ENCODE measurements at places on chromosomes 1 and 21.

GRCh38 chr1:203584035-203584434 lies 42.6 kb upstream of the ATP2B4 start:
- DNase-seq: no peak

- DNase-seq: no peak
Observed at GRCh38 chr1:239899747-239900146, 191.9 kb upstream of the FMN2 start.

DNA sequence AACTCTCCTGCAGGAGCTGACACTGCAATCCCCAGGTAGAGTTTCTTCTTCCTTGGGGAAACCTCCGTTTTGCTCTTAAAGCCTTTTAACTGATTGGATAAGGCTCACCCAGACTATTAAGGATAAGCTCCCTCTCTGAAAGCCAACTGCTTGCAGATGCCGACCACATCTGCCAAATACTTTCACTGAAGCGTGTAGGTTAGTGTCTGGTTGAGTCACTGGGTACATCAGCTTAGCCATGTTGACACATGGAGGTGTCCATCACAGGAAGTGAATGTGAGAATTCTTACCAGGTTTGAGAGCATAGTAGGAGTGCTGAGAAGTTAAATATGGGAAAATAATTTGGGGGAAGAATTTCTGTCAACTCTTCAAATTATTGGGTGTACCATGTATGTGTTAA lies 202.0 kb downstream of the AJAP1 start:
- DNase-seq: no peak

- DNase-seq: no peak
Observed at GRCh38 chr1:221664253-221664652, 77.6 kb downstream of the DUSP10 start.

GRCh38 chr1:66576645-66577044 lies 42.7 kb downstream of the SGIP1 start:
- no peak for DNase-seq

DNA sequence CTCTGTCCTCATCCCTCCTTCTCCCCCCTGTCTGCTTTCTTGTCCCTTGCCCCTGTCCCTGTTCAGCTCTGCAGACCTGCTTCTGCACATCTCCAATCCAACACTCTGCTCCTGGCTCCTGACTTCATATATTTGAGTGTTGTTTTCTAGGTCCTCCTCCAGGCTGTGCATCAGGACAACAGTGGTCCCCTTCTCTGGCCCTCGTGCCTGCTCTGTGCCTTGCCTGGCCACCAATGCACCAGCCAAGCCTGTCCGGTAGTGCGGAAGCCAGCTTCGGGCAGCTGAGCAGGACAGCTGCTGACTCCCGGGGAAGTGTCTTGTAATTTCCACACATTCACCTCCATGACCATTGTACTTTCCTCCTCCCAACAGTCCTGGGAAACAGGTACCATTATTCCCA lies 203.4 kb upstream of the RAB4A start:
- no peak for DNase-seq

DNA sequence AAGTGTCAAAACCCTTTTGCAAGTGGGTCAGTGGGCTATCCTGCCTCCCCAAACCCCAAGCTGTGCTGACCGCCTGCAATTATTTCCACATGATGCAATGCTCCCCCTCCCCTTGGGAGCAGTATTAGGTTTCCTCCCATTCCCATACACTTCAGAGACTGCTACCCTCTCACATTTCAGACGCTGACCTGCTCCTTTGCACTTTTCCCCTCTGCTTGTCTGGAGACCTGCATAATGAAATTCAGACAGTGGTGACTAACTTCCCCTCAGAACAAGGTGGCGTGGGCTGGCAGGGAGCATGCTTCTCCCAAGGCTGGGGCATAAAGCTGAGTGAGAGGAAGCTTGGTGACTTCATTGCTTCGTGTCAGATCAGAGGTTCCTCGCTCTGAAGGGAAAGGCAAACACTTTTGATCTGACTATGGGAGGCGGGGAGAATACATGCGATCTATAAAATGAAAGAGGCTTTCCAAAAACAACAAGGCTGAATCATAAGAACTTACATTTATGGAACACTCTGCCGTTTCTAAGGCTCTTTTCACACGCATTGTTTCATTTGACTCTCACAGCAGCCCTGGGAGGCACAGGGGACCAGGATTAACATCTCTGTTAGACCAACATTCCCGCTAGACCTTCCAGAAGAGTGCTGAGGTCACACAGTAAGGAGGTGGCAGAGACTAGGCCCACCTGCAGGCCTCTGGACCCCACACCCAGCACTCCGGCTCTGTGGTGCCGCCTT lies 27.5 kb upstream of the ROR1 start:
- no peak for DNase-seq

DNA sequence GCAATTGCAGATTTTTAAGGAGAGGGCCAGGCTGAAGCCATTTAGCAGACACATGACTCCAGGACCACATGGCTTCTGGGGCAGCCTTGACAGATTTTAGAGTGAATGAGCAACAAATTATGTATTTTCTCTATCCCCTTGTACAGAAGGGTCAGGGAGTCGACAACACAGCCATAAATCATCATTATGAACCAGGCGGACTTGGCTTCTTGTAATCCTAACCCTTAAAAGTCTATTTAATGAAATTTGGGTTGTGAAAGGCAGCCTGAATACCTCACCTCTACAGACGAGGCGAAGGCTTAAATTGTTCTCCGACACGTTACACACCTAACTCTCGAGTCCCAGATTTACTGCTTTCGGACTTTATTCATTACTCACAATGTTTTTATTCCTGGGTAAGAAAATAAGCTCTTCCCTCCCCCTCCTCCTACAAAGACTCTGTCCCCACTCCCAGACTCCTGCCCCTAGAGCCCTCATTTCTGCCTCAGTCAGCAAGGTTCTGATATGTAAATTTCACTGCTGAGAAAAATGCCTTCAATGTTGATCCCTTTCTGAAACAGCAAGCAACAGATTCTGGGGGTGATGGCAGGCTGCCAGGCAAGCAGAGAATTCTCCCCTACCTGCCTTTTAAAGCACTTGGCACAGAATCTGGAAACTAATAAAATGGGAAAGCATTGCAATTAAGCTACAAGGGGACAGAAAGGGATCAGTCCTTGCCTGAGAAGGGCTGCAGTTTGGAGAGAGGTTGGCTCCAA lies 51.6 kb downstream of the PLPP3 start:
- DNase-seq: no peak

DNA sequence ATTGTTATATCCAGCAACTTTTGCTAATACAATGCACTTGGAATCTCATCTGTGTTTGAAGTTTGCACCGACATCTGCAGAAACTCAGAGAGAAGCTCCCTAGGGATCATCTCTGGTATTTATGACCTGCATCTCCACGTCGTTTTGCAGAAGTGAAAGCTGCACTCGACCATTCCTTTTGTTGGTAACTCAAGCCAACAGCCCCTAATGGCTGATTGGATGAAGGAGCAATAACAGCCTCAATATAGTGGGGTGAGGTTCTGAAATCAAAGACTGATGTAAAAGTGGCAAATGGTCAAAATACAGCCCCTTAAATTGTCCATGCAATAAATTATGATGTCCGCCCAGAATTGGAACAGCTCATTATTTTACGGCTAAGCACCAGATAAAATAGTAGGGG lies 344.2 kb upstream of the KAZN start:
- no peak for DNase-seq

DNA sequence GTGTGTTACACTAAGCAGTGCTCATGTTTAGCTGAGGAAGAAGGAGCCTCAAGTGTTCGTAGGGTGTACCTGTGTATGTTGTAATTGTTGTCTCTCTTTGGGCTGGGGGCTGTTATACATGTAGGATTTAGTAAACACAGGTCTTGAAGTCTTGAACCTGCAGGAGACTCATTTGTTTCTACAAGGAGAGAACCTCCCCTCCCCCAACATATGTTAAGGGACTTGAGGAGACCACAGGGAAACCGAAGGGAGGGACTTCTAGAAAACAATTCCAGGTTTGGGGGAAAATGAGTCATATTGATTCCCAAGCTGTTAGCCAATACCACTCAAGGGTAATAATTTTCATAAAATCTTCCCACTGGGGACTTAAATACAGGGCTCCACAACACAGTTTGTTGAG lies 25.0 kb upstream of the AGBL4 start:
- no peak for DNase-seq

GRCh38 chr1:239952348-239953308 lies 139.1 kb upstream of the FMN2 start:
- DNase-seq: no peak

DNA sequence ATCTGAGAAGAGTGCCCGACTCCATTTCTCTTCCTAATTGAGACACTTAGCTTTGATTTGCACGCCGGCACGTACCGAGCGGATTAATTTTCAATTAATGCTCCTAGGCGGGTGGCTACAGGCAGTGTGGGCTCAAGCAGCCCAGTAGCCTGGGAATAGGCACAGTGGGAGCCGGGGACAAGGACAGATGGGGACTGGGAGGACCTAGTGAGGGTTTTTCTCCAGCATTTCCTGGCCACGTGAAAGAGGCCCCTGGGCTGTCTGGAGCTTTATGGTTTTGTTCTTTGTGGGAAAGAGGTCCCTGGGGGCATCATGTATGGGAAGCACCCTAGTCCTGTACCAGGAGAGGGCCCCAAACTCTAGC lies 78.6 kb upstream of the CSF3R start:
- DNase-seq: no peak

GRCh38 chr1:42081475-42081874 lies 71.7 kb upstream of the GUCA2B start:
- DNase-seq: no peak

- DNase-seq: no peak
Observed at GRCh38 chr21:45592626-45593134, 50.4 kb upstream of the SLC19A1 start.

DNA sequence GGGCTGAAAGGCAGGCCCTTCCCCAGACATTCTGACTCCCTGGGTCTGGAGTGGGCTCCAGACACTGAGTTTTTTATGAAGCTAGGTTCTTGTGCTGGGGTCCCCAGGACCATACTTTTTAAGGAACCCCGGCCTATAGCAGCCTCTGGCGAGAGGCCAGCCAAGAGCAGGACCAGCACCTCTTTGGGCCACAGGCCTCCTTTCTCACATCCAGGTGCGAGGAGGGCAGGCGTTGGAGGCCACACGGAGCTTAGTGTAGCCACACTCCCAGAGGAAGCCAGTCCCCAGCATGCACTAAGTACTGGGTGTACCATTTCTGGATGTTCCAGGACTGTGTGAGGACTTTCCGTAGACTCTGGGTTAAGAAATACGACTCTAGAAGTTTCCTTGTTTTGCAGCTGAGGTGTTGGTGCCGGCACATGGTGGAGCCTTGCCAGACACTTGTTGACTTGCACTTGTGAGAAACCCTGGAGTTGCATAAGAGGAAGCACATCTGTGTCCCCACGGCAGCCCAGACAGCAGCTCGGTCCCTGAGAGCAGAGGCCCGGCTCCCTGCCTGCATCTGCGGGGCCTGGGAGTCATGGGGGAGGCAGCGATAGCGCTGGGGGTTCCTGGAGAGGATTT lies 122.2 kb upstream of the VAMP3 start:
- no peak for DNase-seq

GRCh38 chr1:53455364-53455991 lies 3.7 kb upstream of the DMRTB1 start:
- DNase-seq: no peak

- DNase-seq: no peak
Observed at GRCh38 chr1:15329104-15329820, 80.4 kb upstream of the EFHD2 start.

DNA sequence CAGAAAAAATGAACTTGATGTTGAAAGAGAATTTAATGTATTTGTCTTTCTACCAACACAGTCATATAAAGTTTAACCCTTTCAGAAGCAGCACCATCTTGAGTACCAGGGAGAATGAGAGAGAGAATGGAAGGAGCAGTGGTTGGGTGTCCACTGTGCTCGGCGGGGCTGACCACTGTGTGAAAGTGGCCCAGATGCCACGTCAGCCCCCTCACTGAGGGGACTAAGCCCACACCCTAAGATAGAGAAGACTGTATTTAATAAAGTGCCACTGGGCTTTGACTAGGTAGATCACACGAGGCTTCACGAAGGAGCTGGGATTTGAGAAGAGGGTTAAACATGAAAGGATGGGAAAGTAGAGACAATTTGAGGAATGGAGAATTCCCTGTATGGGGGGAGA lies 31.2 kb downstream of the BATF3 start:
- DNase-seq: no peak

GRCh38 chr1:207988326-207989165 lies 77.6 kb upstream of the CD34 start:
- DNase-seq: no peak

GRCh38 chr1:236734141-236734765 lies 48.0 kb downstream of the ACTN2 start:
- DNase-seq: no peak

DNA sequence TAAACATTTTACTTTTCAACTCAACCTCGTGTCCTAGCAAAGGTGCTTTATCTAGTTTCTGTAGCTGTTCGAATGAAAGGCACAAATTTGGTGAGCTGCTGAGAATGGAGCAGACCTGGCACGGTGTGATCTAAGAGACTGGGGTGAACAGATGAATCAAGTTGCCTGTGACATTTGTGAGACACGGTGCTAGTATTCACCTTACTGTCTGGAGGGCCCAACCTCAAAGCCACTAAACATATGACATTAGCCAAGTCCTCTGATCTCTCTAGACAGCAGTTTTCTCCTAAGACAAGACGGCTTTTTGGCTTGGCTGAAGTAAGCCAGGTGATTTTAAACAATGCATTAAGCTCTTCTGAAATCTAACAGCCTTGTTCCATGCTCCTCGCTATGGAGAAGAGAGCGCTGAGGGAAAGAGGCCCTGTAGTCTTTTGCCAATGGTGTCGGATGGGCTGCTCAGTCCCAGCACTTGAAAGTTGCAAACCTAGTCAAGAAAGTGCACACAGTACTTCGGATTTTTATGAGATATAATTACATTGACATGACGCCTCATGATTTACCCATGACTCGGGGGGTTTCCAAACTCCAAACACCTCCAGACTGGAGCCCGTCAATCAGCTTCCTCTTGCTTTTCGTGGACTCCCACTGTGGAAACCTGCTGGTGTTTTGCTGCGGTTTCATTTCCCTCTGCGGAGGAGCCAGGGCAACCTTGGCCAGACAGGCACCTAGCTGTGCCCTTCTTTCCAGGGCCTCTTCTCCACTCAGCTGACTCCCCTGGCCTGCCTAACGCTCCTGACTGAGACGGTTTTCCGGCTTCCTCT lies 794 bp upstream of the TOR3A start:
- DNase-seq: no peak

DNA sequence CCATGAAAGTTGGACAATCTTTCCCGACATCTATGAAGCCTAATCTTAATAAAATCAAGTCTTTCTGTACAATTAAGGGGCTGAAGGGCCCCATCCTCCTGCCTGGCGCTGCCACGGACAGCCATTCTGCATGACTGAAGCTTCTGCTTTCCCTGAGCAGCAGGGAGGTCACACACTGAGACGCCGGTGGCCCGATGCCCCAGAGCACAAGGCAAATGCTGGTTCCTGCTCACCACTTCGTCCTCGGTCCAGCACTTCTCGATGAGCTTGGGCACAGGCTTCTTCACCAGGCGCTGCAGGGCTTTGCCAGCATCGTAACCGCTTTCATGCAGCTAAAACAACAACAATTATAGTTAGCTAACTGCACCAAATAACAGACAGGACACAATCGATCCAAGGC lies 147.8 kb downstream of the SLC45A1 start:
- DNase-seq: no peak

DNA sequence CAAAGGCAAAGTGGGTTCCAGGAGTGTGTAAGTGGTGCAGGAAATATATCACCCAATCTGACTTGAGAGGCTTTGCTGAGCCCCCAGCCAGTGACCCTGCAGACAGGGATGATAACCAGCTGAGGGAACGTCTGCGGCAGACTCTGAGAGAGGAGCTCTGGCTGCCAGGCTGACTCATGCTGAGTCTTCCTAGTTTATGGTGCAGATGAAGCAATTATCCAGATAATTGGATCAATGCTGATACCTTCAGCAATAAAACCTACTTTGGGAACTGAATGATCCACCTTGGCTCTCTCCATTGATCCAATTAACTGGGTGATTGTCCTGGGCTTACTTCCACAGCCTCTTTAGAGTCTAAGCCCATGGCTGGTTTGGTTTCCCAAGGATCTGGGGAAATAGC lies 7.3 kb downstream of the C8B start:
- DNase-seq: no peak

Measured in HCT116 (cell line).